ENCODE measurements at places on chromosomes 12 and 14.
A peak's percentile ranks its signal among the peaks of the same experiment; 100 is the strongest.

DNA sequence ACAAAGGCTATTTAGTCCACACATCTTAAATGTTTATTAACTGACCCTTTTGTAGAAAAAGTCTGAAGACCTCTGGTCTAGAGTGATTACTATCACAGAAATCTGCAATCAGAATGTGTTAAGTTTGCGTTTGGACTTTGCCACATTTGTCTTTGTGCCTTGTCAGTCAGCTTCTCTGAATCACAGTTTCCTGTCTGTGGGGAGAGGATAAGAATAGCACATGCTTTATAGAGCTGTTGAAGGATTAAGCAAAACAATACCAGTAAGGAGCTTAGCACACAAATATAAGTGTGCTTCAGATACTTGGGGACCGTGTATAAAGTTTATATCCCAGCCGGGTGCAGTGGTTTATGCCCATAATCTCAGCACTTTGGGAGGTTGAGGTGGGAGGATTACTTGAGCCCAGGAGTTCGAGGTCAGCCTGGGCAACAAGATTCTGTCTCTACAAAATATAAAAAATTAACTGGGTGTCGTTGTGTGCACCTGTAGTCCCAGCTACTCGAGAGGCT is 63.0 kb upstream of the BTG1 start:
- peak; percentile 17 for DNase-seq

DNA sequence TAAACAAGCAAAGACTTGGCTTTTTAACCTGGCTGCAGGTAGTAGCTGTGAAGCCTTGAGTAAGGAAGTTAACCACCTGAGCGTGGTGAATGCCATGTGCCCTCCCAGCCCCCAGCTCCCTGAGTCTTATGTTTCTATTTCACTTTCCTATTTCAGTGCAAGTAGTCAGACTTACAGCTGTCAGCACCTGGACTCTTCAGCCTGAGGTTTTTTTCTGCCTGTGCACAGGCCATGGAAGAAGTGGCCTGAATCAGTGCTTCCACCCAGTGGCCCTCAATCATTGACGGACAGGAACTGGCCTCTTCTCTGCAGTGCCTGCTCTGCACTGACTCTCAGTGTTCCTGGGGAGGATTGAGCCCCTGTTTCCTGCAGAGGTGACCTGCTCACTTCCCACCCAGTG is 796.4 kb downstream of the MED13L start:
- no peak for DNase-seq

DNA sequence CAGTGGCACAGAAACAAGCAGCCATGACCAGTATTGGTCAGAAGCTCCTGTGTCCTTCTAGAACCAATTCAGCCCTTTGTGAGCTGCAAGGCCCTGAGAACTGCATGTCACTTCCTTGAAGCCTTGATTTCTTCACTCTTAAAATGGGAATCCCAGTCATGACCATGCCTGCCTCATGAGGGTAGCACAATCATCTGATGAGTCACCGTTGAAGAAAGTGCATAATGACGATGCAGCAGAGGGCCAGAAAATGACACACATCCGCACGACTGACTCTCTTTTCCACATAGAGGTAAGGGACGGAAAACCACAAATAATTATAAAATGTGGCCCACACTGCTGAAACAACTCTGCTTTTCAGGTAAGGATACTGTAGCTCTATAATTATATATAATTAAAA is 777.4 kb downstream of the BCL11B start:
- DNase-seq: no peak

- no peak for DNase-seq
Observed at GRCh38 chr12:91989143-91989542, 156.5 kb downstream of the BTG1 start.

DNA sequence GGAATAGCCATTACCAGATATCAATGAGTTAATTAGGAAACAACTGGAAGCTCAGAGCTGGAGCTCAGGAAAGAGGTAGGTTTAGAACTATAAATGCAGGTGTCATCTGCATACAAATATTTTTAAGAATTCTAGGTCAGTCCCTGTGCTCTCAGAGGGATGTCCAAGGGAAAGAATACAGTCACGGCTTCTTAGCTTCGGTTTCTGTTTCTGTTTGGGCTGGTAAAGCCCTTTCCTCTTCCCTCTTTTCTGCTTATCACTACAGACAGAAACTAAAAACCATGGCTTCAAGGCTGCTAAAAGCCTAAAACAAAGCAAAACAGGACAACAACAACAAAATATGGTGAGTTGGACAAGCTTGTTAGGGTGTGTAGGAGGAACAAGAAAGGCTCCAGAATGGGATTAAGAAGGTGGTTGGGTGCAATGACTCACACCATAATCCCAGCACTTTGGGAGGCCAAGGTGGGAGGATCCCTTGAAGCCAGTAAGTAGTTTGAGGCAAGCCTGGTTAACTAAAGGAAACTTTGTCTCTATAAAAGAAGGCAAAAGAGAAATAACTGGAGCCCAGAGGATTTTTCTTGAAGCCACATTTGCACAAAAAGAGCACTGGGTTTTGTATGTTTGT is 113.0 kb downstream of the SEC23A start:
- no peak for DNase-seq

- DNase-seq: no peak
Observed at GRCh38 chr14:96614481-96614881, 112.3 kb downstream of the PAPOLA start.

- DNase-seq: no peak
Observed at GRCh38 chr12:58761308-58761707, 159.0 kb downstream of the LRIG3 start.

GRCh38 chr12:78316631-78317468 is 486.2 kb downstream of the NAV3 start:
- no peak for DNase-seq

DNA sequence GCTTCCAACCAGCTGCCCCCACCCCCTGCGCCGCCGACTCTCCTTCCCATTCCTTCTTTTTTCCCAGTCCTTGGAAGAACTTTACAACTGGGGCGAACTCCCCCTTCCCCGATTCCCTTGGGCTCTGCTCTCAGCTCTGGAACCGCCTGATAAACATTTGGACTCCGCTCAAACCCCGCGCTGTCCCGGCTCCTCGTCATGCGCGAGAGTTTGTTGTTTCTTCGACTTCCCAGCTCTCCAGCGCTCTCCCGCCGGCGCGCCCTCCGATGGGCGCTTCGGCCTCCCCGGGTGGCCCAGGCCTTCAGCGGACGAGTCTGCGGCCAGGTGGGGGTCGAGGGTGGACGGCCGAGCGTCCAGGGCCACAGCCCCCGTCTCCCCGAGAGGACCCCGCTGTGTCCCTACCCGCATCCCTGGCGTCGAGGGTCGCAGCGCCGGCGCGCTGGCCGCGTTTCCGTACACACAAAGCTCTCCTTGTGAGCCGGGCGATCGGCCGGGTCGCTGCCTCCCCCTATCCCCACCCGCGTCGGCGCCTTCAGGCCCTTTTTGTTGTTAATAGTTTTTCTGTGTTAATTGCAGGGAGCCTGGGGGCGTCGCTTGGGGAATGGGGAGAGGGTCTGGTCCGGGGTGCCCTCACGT is 847 bp downstream of the MMP14 start:
- DNase-seq: no peak

DNA sequence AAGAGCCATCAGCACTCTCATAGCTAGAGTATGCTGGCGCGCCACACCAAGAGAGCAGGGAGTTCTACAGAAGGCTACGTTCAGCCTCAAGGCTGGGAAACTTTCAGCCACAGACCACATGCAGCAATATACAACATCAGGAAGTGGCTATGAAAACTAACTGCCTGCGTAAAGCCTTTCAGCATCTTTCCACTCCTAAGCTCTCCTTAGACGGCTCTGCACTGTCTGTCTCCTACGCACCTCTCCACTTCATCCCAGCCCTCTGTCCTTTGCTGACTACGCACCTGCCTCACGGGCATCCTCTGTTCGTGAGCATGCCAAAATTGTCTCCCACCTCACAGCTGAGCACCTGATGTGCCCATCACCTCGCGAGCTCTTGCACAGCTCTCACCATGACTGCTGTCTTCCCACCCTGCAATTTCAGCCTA is 9.7 kb downstream of the MPHOSPH9 start:
- peak; percentile 62 for DNase-seq

GRCh38 chr14:99472937-99473336 is 7.7 kb downstream of the SETD3 start:
- DNase-seq: no peak

DNA sequence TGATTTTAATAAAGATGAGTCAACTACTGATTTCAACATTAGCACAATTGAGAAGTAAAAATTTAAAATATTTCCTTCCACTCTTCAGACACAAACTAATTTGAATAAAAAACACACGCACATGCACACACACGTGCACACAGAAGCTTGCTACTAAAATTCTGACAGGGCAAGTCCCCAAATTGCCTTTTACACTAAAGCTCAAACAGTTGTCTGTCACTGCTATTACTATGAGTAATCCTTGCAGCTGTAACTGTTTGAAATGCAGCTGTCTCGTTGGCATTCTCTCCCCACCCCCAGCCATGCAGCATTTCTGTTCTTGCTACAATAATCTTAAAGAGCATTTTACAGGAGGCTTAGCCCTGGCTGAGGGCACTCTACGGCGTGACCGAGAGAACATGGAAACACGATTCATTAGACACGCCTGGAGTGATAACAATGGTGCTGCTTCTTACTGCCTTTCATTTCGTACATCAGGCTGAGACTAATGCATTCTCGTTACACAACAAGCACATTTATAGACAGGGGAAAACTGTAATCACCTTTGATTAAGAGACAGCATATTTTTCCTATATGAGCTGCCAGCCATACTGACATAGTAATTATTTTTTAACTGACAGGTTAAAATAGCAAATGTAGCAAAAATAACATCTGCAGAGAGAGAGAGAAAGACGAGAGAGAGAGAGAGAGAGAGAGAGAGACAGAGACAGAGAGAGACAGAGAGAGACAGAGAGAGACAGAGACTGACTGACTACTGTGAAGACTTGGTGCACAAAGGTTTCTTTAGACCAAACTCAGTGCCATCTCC is 153.8 kb downstream of the MED13L start:
- DNase-seq: peak; percentile 1

- no peak for DNase-seq
Observed at GRCh38 chr14:91090743-91091142, 23.1 kb upstream of the DGLUCY start.

GRCh38 chr14:92440345-92441003 is 73.1 kb upstream of the RIN3 start:
- DNase-seq: no peak

DNA sequence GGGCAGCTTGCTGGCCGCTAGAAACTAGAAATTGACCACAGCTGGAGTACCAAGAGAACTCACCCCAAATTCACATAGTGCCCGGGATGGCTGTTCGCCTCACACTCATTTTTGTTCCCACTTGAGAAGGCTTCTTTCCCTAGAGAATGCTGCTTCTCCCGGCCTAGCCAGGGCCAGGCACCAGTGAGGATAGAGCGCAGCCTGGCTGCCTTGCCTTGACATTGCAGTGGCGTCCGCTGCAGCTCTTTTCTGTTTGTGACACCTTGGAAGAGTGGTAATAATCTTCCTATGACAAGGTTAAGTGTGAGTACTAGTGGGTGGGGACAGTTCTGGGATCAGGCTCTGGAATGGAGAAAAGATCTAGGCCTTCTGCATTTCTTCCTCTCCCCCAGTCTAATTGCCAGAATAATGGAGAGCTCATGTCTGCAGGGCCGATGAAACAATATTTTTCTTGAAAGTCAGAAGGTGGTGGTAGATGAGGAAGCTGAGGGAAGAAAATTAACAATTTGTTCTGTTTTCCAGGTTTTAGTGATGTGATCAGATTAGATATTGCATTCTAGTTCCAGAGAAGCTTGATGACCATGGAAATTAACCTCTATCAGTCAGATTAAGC is 3.7 kb downstream of the TMEM253 start:
- peak; percentile 45 for DNase-seq

GRCh38 chr12:119211884-119212283 is 33.2 kb downstream of the HSPB8 start:
- DNase-seq: no peak

GRCh38 chr12:18899678-18900317 is 161.9 kb downstream of the CAPZA3 start:
- no peak for DNase-seq

- no peak for DNase-seq
Observed at GRCh38 chr14:76040704-76041103, 55.1 kb downstream of the IFT43 start.

DNA sequence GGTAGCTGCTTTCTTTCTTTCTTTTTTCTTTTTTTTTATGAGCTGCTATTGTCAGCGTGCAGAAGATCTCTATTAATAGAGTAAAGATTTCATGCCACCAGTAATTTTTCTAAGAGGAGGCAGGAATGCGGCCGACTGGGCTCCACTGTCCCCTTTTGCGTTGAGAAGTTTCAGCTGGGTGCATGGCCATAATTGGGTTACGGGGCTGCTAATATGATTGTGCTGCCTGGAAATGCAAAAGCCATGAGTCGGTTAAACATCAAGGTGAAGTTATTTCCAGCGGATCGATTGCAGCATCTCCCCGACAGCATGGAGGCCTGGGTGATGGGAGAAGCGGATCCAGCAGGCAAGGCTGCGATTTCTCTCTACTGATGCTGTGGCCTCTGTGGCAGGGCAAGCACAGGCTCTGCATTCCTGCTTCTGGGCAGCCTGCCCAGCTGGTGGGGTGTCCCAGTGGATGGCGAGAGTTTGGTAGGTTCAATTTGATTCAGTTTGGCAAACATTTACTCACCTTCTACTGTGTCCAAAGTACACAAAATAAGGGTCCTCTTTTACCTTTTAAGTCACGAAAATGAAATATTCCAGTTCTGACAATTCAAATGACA is 54.4 kb upstream of the PRMT8 start:
- no peak for DNase-seq

DNA sequence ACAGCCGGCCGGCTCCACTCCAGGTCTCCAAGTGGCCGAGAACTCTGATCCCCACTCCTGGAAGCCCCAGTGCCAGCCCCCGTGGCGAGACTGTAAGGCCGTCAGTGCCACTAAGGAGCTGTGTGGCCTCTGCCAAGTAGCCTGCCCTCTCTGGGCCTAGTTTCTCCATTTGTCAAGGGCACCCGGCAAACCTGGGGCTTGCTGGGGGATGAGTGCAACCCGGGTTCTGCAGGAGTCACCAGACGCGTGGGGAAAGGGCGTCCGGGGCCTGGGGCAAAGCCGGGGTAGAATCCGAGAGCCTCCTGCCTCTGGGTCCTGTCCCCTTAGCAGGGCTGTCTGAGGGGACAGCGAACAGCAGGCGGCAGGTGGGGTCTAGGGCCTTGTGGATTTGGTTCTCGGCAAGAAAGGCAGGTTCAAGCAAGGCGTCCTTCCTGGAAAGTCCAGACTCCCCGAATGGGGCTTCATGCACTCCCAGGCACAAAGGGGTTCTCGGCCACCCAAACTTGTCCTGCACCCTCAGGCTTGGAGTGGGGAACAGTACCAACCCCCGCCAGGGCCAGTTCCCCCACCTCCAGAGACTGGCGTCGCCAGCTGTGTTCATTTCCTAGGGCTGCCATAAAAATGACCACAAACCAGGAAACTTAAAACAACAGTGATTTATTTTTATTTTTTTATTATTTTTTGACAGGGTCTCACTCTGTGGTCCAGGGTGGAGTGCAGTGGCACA is 56.0 kb downstream of the NCOR2 start:
- no peak for DNase-seq

GRCh38 chr14:99361596-99362215 is 89.7 kb upstream of the BCL11B start:
- no peak for DNase-seq

DNA sequence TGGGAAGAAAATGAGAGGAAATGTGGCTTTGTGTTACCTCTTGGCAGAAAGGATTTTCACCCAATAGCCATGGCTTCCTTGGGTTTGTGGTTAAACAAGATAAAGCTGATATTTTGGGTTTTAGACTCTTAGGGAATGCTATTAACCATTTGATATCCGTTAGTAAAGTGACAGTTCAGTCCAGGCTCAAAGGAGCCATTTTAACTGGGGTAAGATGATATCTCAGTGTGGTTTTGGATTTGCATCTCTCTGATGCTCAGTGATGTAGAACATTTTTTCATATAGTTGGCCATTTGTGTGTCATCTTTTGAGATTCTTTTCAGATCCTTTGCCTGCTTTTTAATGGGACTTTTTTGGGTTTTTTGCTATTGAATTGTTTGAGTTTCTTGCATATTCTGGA is 30.1 kb downstream of the IFT43 start:
- DNase-seq: no peak

All from T-cell (primary cell).